Left ventricle myocardium superior (tissue), 1 donor: ENCODE measurements at places on chromosomes 11 and 22. TPM values are rescaled to one million over a fixed set of nuclear protein-coding genes. Genes with fewer than 3 reads are reported as not detected.

- DNase-seq: no peak
Observed at GRCh38 chr11:126680700-126681099, 319.9 kb downstream of the KIRREL3 start.

- DNase-seq: no peak
Observed at GRCh38 chr11:85076535-85077330, 550.4 kb downstream of the DLG2 start.

GRCh38 chr22:46758867-46759290, 3.6 kb upstream of the TBC1D22A start:
- DNase-seq: peak; percentile 44

DNA sequence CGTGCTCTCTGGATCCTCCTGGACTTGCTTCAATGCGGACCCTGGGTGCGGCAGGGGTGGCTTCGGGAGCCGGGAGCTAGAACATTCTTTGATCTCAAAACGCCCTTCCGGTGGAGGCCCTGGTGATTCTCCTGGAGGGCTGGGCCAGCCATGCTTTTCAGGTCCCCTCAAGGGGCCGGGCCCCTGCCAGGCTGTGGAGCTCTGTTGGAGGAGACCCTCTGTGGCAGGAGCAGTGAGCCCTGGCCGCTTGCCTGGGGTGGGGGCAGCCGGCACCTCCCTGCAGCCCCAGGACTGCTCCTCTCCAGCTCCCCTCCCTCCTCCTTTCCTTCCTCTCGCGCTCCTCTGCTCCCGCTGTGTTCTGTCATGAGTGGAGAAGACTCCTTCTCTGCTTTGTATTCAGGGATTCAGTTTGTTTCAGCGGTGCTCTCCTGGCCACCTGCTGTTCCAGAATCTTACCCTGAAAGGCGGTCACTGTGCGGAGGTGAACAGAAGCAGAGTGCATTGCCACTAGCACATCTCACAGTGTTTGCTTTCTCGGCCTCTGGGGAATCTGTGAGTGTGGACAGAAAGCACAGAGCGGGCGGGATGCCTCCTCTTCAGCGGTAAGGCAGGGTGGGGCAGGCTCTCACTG, 289.1 kb downstream of the TBC1D22A start:
- no peak for DNase-seq

- DNase-seq: no peak
Observed at GRCh38 chr11:40186437-40187263, 1272.8 kb downstream of the LRRC4C start.

GRCh38 chr22:36946421-36947158, 33.2 kb downstream of the CSF2RB start:
- no peak for DNase-seq

DNA sequence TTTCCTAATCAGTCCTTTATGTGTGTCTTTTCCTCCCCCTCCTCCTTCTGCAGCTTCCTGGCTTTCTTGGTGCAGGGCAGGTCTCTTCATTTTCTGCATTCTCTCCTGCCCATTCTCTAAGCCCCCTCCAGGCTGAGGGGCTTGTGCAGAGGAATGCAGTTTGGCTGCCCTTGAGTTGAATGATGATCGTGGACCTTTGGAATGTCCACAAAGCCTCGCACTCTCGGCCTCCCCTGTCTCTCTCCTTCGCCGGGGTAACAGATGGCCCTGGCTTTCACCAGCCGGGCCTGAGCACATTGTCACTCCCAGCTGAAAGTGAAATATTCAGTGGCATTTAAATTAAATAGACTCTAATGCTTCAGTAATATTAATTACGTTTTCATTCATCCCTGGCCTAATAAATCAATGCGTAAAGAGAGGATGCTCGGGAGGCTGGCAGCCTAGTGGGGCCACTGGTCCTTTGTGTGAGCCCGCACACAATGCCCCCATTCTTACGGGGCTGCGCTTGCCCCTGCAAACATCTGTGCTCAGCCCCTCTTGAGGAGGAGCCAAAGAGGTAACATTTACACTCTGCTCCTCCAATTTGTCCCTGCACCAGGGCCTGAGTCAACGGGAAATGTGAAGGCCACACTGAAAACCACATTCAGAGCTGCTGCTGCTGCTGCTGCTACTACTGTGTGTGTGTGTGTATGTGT, 64.9 kb upstream of the PAX6 start:
- DNase-seq: no peak

DNA sequence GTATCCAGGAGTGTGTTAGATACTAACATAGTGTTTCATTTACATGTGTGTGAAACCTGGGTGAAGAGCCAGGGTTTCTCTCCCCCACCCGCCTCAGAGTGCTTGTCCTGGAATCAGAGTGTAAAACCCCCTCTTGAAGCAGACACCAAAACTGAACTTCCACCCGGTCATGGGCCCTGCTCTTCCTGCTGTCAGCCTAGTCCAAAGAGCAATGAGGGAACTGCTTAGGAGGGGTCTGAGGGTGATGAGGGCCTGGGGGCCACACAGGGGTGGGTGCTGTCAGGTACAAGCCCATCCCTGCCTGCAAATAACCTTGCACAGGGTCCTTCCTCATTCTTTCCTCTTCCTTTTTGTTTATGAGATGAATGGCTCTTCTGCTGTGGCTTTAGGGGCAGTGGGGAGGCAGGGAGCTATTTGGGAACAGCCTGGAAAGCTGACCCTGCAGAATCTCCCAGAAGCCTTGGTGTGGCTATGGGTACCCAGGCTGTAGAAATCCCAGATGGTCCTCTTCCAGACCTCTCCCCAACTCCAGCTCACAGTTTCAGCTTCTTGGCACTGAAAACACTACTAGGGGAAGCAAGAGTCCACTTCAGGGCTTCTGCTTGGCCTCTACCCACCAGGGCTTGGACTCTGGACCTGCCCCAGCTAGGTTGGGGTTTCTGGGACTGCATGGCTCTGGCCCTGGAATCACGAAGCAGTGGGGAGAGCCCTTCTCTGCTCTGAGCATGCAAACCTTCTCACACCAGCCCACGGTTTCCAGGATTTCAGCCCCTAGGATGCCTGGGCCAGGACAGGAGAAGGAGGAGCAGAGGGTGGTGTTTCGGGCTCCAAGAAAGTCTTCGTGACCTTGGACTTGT, 8.5 kb downstream of the BATF2 start:
- no peak for DNase-seq

DNA sequence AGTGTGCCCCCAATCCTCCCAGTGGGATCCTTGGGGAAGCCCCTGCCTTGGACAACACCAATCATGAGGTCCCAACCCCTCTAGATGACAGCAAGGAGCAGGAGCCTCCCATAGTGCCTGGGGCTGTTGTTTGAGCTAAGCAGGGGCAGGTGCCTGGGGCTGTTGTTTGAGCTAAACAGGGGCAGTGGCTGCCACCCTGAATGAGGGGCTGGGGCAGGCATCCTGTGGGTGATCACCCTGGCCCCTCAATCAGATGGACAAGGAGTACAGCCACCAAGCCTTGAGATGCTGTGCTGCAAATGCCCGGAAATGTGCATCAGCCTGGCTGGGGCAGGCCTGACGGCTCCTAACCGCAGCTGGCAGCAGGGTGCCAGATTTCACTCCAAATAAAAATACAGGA, 66.7 kb downstream of the MYEOV start:
- no peak for DNase-seq

DNA sequence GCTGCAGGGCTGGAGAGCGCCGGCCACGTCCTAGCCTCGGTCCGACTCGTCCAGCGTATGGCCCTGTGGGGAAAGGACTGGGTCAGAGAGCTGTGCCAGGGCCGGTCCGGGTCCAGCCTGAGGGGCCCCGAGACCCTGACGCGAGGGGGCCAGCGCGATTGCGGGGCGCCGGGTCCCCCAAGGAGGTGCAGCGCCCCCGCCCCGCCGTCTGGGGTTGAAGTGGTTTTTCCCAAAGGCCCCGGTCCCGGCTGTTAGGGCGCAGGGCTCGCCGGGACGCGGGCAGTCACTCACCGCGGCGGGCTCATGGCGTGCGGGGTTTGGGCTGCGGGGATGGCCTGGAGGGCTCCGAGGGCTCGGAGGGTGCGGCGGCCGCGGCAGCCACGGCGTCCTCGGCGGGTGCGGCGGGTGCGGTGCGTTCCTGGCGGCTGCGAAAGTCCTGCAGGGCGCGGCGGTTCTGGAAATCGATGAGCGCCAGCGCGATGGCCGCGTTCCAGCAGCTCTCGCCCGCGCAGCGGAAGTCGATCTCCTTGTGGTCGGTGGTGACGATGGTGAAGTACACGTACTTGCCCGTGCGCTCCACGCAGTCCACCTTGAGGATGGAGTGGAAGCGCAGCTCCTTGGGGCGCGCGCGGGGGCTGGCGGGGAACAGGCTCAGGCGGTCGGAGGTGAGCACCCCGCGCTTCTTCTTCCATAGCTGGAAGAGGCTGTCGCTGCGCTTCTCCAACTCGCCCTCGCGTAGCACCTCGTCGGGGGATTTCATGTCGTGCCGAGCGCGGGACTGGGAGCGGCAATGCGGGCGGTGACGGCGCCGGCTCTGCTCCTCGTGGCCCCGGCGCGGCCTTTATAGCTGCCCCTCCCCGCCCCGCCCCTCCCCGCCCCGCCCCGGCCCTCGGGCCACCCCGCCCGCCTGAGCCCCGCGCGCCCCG, at the start of gene PHLDA2:
TSS of gene PHLDA2 (minus strand) at position 816 of the 926 bp plus-strand sequence. CDS start at position 760, 56 bp downstream.
- DNase-seq: peak; percentile 71

- no peak for DNase-seq
Observed at GRCh38 chr11:96785073-96785472, 395.3 kb downstream of the JRKL start.

DNA sequence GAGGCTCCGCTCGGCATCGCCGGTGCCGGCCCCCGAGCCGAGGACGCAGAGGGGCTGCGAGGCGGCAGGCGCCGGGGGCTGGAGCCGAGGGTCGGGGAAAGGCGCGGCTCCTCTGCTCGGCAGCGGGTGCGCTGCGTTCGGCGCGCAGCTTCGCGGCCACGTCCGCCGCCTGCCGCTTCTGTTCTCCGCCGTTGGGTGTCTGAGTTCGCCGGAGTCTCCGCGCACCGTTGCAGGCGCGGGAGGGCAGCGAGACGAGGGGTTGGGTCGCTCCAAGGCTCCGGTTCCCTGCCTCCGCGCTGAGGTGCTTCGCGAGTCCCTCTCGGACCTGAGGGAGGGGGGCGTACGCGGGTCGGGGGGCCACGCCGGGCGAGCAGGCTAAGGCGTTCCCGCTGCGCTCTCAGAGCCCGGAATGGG, 347 bp downstream of the MN1 start:
- peak; percentile 61 for DNase-seq

DNA sequence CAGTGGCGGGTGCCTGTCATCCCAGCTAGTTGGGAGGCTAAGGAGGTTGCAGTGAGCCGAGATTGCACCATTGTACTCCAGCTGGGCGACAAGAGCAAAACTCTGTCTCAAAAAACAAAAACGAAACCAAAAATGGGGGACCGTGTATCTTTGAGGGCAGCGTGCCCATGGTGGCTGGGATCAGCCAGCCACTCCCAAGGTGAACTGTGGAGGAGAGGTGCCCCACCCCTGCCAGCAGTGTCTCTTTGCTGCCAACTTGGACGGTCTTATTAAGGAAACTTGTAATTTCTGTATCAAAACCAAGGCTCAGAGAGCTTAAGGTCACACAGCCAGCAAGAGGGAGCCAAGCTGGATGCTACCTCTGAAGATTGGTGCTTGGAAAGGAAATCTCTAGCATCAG, 147.7 kb downstream of the CACNA1I start:
- DNase-seq: no peak

DNA sequence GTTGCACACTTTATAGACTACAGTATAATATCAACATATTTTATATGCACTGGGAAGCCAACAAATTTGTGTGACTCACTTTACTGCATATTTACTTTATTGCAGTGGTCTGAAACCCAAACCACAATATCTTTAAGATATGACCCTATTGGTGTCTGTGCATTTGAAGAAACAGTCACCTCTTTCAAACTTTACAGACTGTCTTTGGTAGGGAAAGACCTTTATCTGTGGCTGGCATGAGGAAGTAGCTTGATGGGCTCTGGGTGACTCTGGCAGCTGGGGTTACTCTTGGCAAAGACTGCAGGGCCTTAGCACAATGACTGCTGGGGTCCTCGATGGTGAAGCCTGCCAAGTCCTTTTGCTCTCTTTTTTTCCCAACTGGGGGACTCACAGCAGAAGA, 21.3 kb upstream of the ABTB2 start:
- no peak for DNase-seq

DNA sequence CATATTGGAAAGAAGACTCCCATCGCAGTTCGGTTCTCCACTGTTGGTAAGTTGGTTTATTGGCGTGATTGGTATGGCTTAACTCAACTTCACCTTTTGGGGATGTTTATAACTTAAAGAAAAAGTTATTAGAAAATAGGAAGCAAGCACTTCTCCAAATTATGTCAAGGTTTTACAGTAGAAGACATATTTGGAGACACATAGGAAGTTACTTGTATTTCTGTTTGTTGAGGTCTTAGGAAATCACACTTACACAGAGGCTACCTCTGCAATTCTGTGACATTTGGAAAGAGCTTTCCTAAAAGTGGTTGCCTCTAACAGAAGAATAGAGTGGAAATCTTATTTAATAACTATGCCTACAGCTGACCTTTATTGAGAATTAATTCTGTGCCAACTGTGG, 12.3 kb downstream of the CAT start:
- no peak for DNase-seq

- no peak for DNase-seq
Observed at GRCh38 chr11:76589477-76589876, 81.1 kb downstream of the LRRC32 start.

- no peak for DNase-seq
Observed at GRCh38 chr11:27385245-27385644, 22.2 kb upstream of the CCDC34 start.

- no peak for DNase-seq
Observed at GRCh38 chr11:65448418-65449105, 26.0 kb downstream of the NEAT1 start.

DNA sequence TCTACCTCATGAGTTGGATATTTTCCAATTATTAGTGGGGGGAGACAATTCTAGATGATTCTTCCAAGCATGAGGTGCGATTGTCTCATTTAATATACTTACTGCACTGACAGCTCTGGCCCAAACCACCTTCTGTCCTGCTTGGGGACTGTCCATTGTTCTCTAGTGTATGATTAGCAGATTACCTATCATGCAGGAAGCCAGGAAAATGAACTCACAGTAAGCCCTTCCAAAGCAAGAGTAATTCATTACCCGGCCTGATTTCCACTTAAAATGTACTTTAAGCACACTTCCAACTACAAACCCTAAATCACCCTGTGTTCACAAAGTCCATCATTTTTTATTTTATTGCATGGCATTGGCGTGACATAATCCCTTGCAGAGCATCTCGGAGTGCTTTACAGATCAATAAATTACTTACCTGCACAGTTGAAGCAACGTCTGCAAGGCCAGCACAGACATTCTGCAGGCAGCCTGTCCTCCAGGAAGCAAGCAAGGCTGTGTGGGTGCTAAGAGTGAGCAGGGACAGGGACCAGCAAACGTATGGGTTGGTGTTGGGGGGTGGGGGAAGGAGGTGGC, 838.2 kb downstream of the NTM start:
- DNase-seq: no peak

The MRGPRX4 gene
- not detected for total RNA-seq

The SCUBE1 gene
- 0.64 TPM for total RNA-seq

The LMO2 gene
- 10.9 TPM for total RNA-seq

The MEI1 gene
- 0.57 TPM for total RNA-seq

The CECR2 gene
- 7.1 TPM for total RNA-seq

The LRRC74B gene
- total RNA-seq: not detected
